Calu3 (cell line): ENCODE measurements at places on chromosomes 11 and 22. TPM values are rescaled to one million over a fixed set of nuclear protein-coding genes. Genes with fewer than 3 reads are reported as not detected.
A peak's percentile ranks its signal among the peaks of the same experiment; 100 is the strongest.

DNA sequence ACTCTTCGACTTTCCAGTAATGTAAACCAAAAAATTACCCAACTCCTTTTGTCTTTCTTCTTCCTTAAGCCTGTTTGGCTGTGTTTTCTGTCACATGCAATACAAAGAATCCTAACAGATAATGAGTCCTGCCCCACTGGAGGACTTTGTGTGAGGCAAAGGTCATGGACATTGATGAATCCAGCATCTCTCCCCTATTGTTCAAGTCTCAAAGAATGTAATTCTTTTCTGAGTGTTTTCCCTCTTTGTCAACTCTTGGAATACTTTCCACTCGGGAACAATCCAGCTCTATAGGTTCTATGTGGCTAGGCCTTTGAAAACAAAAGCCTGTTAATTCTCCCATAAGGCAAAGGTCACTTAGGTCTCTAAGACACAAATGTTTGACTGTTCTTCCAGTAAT, 100.7 kb downstream of the FAR1 start:
- H3K4me1 ChIP-seq = no peaks in the 10 kb centered on the region
- H3K4me3 ChIP-seq = no peak overlapping the region
- no peak for DNase-seq
- H3K27me3 ChIP-seq = peaks cover 48% of the 10 kb centered on the region

Gene YPEL1
- total RNA-seq = 1.7 and 3.3 TPM in 2 replicates

GRCh38 chr11:57152134-57152533, 29.6 kb upstream of the LRRC55 start:
- DNase-seq = no peak
- peaks cover 20% of the 10 kb centered on the region for H3K27me3 ChIP-seq
- H3K36me3 ChIP-seq = no peaks in the 10 kb centered on the region
- H3K27ac ChIP-seq = no peak overlapping the region

- H3K36me3 ChIP-seq = no peaks in the 10 kb centered on the region
- H3K4me1 ChIP-seq = no peaks in the 10 kb centered on the region
- H3K4me3 ChIP-seq = no peak overlapping the region
- no peaks in the 10 kb centered on the region for H3K27me3 ChIP-seq
- no peak overlapping the region for H3K27ac ChIP-seq
Measured at GRCh38 chr11:95372097-95372656, 141.2 kb upstream of the SESN3 start.

DNA sequence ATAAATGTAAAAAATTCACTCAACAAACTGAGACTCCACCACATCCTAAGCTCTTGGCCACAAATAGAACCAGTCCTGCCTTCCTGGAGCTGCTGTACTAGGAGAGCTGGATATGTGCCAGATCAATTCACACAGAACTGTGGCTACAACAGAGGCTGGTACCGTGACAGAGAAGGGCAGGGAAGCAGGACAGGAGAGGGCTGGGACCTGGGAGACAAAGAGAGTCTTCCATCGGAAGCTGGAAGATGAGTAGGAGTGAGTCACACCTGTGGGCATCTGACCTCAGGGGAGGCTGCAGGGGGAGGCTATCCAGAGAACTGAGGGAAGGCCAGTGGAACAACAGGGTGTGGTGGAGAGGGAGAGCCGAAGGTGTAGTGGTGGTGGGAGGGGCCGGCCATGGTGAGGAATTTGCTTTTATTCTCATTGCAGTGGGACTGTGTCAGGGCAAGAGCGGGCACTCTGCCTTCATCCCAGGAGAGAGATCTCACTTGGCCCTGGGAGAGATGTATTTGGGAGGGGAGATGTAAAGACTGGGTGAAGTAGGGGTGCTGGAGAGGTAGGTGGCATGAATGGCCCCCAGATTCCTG, 1.9 kb upstream of the LTBP3 start:
- H3K4me1 ChIP-seq = peaks cover 64% of the 10 kb centered on the region
- DNase-seq = peak; percentile 63
- H3K36me3 ChIP-seq = peaks cover 48% of the 10 kb centered on the region
- peak overlapping the region; percentile 46 for H3K4me3 ChIP-seq
- peak overlapping the region; percentile 75 for H3K27ac ChIP-seq

DNA sequence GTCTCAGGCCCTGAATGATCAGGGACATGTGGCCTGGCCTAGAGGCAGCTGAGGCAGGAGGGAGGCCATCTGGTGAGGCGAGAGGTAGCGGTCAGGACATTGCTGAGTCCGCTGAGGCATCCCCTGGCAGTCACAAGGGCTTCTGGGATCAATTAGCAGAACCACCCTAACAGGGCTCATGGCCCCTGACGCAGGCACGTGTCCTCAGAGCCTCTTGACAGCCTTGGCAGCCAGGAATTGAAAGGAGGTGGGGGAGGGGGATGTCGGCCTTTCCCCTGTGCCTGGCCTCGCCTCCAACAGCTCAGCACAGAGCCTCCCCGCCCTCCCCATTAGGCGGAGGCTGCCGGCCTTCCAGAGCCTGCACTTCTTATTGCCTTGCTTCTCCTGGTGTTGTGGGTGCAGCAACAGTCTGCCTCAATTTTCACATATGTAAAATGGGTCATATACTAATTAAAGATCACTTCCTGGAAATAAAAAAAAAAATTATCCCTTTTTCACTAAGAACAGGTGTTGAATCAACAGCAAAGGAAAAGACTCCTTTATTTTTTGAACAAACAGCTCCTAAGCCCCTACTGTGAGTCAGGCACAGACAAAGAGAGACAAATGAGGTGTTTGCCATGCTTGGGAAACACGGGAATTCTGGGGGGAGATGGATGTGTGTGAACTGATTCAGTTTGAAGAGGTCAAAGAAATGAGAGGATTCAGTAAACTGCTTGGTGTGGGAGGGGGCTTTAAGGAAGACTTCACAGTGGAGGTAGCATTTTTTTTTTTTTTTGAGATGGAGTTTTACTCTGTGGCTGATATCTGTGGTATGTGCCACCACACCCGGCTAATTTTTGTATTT, 55.3 kb downstream of the NFAM1 start:
- H3K36me3 ChIP-seq = no peaks in the 10 kb centered on the region
- H3K27me3 ChIP-seq = peaks cover 52% of the 10 kb centered on the region
- H3K4me1 ChIP-seq = peaks cover 9% of the 10 kb centered on the region
- no peak for DNase-seq
- no peak overlapping the region for H3K4me3 ChIP-seq

DNA sequence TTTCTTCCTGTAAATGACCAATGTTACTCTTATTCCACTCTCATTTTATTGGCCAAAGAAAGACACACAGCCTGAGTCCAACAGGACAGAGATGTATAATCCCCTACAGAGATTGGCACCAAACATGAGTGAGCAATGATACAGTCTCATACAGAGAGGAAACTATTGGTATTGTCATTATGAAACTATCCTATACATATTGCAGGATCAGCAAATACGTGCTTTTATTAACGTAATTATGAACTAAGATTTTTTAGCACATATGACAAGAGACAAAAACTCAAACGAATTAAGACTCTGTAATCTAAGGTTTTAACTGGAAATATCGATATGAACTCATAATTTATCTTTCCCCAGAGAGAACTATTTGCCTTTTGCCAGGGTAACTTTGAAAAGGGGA, 99.3 kb upstream of the LDLRAD3 start:
- H3K36me3 ChIP-seq = no peaks in the 10 kb centered on the region
- no peaks in the 10 kb centered on the region for H3K4me1 ChIP-seq
- DNase-seq = no peak
- no peak overlapping the region for H3K4me3 ChIP-seq

DNA sequence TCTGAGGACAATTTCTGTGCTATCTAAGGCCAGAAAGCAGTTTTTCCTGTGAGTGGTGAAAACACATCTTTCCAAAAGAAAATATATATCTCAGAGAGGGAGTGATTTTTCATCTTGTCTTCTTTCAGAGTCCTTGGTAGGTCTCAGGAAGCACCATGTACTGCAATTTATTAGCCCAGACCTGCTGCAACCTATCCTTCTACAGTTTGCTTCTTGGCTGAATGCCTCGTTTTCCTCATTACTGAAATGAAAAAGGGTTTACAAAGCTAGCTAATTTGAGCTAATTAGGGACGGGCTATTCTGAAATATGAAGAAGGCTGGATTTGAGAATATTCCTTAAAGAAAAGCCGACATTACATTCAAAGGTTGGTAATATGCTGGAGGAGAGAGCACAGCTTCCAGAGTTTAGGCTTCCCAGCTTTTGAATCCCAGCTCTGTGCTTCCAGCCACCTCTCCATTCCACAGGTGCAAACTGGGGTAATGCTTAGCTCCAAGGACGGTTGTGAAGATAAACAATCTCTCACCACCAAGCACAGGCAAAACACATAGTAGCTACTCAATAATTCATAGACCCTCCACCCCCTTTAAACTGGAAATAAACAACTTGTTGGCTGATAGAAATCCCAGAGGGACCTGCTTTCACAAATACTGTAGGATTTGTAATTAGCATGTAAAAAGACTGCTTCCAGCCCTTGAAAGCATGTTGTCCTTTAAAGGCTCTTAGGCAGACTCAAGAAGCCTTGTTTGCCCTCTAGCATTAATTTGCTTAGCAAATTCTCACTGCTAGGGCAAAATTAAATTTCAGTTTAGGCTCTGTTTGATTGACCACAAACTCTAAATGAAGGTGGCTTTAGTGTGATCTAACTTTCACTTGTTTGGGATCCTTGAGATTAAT, 24.5 kb upstream of the SESN3 start:
- no peak overlapping the region for H3K4me3 ChIP-seq
- DNase-seq = no peak
- H3K27ac ChIP-seq = no peak overlapping the region
- no peaks in the 10 kb centered on the region for H3K4me1 ChIP-seq

- peaks cover 36% of the 10 kb centered on the region for H3K36me3 ChIP-seq
- no peak overlapping the region for H3K4me3 ChIP-seq
- no peak for DNase-seq
- no peaks in the 10 kb centered on the region for H3K27me3 ChIP-seq
- H3K27ac ChIP-seq = no peak overlapping the region
- H3K4me1 ChIP-seq = peaks cover 17% of the 10 kb centered on the region
Measured at GRCh38 chr11:65796726-65797601, 10.1 kb downstream of the OVOL1 start.

DNA sequence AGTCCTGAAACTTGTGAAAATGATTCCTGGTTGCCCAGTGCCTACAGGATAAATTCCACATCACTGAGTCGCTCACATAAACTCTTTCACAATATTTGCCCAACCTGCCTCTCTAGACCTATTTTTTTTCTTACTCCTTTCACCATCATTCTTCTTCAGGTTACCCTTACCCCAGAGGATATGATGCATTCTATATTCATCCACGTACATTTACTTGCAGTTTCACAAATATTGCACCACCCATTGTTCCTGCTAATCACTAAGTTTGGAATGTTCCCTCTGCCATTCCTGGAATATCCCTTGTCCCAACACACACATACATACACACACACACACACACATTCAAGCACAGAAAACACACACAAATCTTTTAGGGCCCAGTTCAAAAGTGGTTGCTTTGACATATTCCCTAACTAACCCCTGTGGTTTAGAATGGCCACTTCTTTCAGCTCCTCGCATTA, 379.5 kb downstream of the ETS1 start:
- H3K4me3 ChIP-seq = peak overlapping the region; percentile 36
- peak overlapping the region; percentile 100 for H3K27ac ChIP-seq
- no peaks in the 10 kb centered on the region for H3K27me3 ChIP-seq

Gene PATE2
- total RNA-seq = not detected in 2 replicates

Gene GRK2
- total RNA-seq = 69.8 and 71.3 TPM in 2 replicates

- no peaks in the 10 kb centered on the region for H3K36me3 ChIP-seq
- no peak overlapping the region for H3K4me3 ChIP-seq
- H3K4me1 ChIP-seq = no peaks in the 10 kb centered on the region
- H3K27ac ChIP-seq = no peak overlapping the region
Measured at GRCh38 chr11:121587182-121587581, 134.4 kb upstream of the SORL1-AS1 start.

DNA sequence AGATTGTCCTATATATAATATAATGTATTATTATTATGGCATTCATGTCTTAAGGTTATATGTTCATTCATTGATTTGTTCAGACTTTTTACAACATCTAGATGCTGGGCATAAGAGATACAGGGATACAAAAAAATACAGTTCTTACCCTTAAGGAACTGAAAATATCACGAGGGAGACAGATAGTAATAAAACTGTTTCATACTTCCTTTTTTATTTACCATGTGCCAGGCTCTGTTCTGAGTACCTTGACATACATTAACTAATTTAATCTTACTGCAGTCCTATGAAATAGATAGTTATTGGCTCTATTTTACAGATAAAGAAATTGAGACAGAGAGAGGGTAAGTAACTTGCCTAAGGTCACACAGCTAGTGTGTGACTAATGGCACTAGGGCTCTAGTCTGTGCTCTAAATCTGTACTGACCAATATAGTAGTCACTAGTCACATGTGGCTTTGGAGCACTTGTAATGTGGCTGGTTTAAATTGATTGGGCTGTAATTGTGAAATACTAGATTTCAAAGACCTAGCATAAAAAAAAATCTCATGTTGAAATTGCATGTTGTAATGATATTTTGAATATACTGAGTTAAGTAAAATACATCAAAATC, 21.3 kb downstream of the TRIM44 start:
- H3K4me3 ChIP-seq = no peak overlapping the region
- H3K27ac ChIP-seq = no peak overlapping the region
- H3K27me3 ChIP-seq = no peaks in the 10 kb centered on the region
- peaks cover 4% of the 10 kb centered on the region for H3K36me3 ChIP-seq
- no peak for DNase-seq
- peaks cover 27% of the 10 kb centered on the region for H3K4me1 ChIP-seq

- no peak for DNase-seq
- H3K27ac ChIP-seq = no peak overlapping the region
- H3K4me3 ChIP-seq = no peak overlapping the region
- H3K36me3 ChIP-seq = no peaks in the 10 kb centered on the region
- no peaks in the 10 kb centered on the region for H3K4me1 ChIP-seq
Measured at GRCh38 chr11:20561915-20562314, 37.5 kb upstream of the SLC6A5 start.

- H3K27me3 ChIP-seq = no peaks in the 10 kb centered on the region
- no peak for DNase-seq
- no peaks in the 10 kb centered on the region for H3K36me3 ChIP-seq
- no peaks in the 10 kb centered on the region for H3K4me1 ChIP-seq
Measured at GRCh38 chr22:47849576-47849975, 1087.1 kb downstream of the TBC1D22A start.

Gene C22orf23
- total RNA-seq = 0.52 and 0.69 TPM in 2 replicates

Gene EFCAB6
- 2.2 and 2.3 TPM in 2 replicates for total RNA-seq

- H3K36me3 ChIP-seq = no peaks in the 10 kb centered on the region
- DNase-seq = no peak
- no peak overlapping the region for H3K4me3 ChIP-seq
- peaks cover 71% of the 10 kb centered on the region for H3K27me3 ChIP-seq
- peaks cover 19% of the 10 kb centered on the region for H3K4me1 ChIP-seq
Measured at GRCh38 chr22:24816806-24817205, 10.8 kb downstream of the SGSM1 start.

GRCh38 chr11:60169264-60169915, 13.5 kb downstream of the MS4A6A start:
- peak overlapping the region; percentile 81 for H3K27ac ChIP-seq
- peaks cover 23% of the 10 kb centered on the region for H3K36me3 ChIP-seq
- peak; percentile 90 for DNase-seq
- H3K4me1 ChIP-seq = peaks cover 80% of the 10 kb centered on the region

DNA sequence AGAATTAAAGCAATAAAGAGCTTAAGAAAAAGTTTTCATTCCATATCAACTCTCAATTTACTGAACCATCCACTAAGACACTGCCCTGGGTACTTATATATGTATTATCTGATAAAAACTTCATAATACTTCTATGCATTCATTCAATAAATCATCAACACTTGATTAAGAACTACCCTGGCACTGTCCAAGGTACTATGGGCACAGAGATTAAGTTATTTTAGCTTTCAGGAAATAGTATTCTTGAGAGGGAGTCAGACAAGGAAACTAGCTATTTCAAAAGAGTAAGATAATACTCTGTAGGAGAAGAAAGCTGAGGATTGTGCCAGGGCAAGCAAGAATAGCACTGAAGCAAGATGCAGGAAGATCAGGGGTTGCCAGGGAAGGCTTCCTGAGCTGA, 640.8 kb downstream of the FAM181B start:
- no peaks in the 10 kb centered on the region for H3K36me3 ChIP-seq
- no peaks in the 10 kb centered on the region for H3K27me3 ChIP-seq
- no peak overlapping the region for H3K4me3 ChIP-seq
- DNase-seq = no peak
- H3K27ac ChIP-seq = no peak overlapping the region
